ENCODE measurements at places on chromosomes 2 and 18.

DNA sequence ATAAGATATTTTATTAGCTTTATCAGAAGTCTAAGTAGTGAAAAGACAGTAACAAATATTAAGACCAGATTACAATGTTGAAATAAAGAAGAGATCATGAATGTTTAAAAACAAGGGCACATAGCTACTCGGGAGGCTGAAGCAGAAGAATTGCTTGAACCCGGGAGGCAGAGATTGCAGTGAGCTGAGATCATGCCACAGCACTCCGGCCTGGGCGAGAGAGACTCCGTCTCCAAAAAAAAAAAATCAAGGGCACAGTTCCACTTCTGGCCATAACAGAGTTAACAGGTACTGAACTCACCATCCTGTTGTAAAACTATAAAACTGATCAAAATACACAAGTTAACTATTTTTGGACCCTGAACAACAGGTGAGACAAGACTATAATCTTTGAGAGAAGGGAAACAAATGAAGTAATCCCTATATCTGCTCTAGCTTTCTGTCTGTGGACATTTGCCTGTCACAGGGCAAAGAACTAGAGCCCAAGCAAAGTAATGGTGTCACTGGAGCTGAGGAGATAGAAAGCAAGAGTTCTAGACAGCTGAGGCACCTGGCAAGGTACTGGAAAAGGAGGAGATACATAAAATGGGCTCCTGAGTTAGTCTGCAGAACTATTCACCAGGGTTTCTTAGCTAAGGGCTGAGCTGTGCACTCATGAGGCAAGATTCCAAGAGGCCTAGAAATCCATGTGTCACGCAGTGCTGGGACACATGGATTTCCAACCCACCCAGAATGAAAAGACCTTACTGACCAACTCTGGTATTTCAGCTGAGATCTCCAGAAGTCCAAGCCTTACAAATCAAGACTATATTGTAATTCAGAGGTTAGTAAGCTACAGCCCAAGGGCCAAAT is 15.2 kb downstream of the MMADHC start:
- DNase-seq = no peak

- DNase-seq = peak; percentile 67
These were observed 5.1 kb downstream of the SLC35F6 start for GRCh38 chr2:26769089-26769761.

DNA sequence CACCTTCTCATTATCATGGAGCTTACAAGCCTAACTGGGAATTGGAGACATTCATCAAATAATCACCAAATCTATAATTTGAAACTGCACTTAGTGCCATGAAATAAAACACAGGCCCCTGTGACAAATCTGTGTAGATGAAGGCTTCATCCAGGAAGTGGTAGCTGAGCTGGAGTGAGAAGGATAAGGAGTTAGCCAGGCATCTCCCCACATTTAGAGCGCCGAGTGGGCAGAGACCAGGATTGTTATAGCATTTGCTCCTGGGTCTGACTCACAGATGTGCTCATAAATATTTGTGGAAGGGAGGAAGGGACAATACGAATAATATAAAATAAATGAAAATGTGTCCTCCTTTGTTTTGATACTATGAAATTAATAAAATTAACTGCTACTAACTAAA is 2.5 kb upstream of the MAT2A start:
- no peak for DNase-seq

- no peak for DNase-seq
These were observed 453 bp upstream of the GRB14 start for GRCh38 chr2:164621764-164622105.

DNA sequence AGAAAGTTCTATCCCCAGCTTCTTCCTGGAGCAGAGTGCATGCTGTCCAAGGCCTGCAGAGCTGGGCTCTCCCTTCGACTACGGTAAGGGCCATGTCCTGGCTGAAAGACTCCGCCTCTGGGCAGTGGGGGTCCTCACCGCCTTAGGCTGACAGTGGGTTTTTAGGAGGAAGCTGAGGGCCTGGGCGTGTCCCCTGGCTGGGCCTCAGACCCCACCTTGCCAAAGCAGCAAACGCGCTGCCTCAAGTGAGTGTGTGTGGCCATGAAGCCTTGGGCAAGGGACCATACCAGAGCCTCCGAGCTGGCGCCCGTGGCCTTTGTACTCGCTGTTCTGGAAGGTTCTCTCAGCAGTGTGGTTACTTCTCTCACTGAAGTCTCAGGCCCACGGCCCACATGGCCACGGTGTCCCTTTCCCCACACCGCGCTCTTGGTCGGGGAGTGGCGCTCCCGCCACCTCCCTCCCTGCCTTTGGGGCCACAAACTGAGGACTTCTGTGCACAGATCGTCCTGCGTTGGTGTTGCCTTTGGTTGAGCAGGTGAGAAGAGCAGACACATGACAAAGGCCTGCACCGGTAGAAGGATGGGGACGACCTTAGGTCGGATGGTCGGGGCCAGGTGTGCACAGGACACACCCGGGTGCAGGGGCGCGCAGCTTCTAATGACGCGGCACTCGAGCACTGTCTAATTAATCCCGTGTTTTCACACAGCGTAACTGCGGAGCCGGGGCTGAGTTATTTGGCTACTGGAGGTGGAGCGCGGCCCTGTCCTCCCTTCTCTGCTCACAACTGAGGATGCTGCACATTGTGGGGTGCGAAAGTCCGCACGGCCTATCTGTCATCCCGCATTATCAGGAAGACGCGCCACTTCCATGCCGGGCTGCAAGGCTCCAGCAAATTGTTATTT is 121.6 kb downstream of the PTGR3 start:
- no peak for DNase-seq

- no peak for DNase-seq
These were observed 137.5 kb downstream of the COMMD1 start for GRCh38 chr2:62042944-62043343.

DNA sequence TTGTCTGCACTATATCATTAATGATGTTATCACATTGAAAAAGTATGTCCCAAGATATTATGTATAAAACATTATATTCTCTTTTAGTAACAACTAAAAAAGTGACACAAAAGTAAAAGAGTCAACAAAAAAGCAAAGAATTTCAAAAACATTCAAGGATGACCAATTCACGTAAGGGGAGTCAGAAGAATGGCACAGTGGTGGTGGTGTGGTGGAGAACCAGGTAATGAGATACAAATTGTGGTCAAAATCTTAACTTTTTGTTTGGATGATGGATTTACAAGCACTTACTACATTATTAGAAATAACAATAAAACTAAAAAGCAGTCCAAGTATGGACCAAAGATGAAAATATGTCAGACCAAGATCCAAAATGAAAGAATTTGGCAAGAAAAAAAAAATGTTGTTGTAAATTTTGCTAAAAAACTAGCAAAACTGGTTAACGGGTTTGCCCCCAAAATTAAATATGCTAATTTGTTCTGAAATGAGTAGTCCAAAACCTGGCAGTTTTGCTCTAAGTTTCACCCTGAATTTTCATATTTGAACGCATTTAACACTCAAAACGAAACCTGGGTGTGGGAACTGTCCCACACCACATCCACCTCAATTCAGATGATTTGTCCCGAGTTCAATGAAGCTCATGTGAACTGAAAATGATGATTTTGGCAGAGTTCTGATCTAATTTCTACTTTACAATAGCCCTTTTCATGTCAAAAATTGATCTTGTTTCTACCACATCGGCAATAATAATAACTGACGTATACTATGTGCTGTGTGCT is 135.8 kb downstream of the IKZF2 start:
- no peak for DNase-seq

GRCh38 chr2:42254186-42254895 is 85.2 kb downstream of the EML4 start:
- DNase-seq = no peak

- DNase-seq = no peak
These were observed 181.0 kb upstream of the CDH2 start for GRCh38 chr18:28357766-28358401.

- no peak for DNase-seq
These were observed 283.3 kb downstream of the SLC8A1 start for GRCh38 chr2:40168546-40168945.

GRCh38 chr18:55513161-55513560 is 74.8 kb downstream of the TCF4 start:
- DNase-seq = no peak

GRCh38 chr2:154226931-154227330 is 355.2 kb downstream of the GALNT13 start:
- DNase-seq = no peak

- no peak for DNase-seq
These were observed 47.2 kb downstream of the BOLA3 start for GRCh38 chr2:74100254-74101216.

GRCh38 chr2:227308784-227309183 is 16.3 kb upstream of the MFF start:
- DNase-seq = no peak
